ENCODE measurements at places on chromosomes 13 and 19.

- DNase-seq: no peak
These were observed 77.1 kb downstream of the FNDC3A start for GRCh38 chr13:49052813-49053212.

DNA sequence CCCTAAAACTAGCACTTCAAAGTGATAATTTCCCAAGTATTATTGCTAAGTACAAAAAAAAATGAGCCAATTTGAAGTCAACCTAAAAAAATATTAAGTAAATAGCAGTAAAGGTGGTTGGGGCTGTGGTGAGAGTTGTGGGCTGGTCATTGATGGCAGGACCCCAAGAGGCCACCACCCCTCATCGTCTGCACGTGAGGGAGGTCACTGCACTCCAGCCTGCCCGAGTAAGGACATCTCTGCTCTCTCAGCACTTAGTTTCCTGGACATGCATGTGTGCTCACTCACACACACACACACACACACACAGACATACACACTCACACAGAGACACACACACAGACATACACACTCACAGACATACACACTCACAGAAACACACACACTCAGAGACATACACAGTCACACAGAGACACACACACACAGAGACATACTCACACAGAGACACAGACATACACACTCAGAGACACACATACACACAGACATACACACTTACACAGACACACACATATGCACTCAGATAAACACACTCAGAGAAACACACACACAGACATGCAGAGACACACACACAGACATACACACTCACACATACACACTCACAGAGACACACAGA, 127.2 kb upstream of the SOX1 start:
- no peak for DNase-seq

DNA sequence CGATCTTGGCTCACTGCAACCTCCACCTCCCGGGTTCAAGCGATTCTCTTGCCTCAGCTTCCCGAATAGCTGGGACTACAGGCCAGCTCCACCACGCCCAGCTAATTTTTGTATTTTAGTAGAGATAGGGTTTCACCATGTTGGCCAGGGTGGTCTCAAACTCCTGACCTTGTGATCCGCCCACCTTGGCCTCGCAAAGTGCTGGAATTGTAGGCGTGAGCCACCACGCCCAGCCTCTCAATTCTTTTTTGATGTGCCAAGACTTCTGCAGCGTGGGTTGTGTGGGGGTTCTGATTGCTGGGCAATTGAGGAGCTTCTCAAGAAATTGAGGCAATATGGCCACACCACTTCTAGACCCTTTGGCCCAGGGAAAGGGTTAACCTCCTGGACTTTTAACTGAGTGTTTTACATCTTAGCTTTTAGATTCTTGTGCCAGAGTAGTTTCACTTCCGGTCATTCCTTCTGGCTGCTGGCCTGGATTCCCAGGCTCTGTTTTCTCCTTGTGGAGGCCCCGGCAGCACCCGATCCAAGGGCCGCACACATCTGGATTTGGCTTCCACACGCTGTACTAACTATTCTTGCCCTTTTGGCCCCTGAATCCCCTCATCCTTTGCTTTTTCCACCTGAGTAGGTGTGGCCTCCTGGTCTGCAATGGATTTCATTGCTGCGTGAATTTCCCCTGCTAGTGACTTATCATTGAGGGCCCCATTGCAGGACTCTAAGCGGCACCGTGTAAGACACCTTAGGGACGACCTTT, 14.7 kb downstream of the SMARCA4 start:
- DNase-seq: no peak

DNA sequence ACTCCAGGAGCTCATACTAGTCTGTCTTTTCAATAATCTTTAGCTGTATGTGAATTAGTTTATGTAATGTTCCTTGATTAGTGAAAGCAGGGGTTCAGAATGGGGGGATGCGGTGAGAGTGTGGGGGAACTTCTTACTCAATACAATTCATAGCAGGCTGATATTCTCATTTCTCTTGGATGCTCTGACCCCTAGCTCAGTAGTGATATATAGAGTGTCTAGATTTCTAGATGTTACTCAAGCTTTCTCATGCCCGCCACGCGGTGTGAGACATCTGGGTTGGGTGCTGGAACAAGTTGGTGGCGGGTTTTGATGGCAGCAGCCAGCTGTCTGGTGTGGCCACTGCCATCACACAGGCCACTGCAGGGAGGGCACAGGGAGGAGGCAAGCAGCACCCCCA, 39.3 kb upstream of the FLT1 start:
- no peak for DNase-seq

DNA sequence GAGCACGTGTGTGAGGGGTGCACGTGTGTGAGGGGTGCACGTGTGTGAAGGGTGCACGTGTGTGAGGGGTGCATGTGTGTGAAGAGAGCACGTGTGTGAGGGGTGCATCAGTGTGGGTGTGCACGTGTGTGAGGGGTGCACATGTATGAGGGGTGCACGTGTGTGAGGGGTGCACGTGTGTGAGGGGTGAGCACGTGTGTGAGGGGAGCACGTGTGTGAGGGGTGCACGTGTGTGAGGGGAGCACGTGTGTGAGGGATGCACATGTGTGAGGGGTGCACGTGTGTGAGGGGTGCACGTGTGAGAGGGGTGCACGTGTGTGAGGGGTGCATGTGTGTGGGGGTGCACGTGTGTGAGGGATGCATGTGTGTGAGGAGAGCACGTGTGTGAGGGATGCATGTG, 15.7 kb downstream of the RASA3 start:
- DNase-seq: no peak

DNA sequence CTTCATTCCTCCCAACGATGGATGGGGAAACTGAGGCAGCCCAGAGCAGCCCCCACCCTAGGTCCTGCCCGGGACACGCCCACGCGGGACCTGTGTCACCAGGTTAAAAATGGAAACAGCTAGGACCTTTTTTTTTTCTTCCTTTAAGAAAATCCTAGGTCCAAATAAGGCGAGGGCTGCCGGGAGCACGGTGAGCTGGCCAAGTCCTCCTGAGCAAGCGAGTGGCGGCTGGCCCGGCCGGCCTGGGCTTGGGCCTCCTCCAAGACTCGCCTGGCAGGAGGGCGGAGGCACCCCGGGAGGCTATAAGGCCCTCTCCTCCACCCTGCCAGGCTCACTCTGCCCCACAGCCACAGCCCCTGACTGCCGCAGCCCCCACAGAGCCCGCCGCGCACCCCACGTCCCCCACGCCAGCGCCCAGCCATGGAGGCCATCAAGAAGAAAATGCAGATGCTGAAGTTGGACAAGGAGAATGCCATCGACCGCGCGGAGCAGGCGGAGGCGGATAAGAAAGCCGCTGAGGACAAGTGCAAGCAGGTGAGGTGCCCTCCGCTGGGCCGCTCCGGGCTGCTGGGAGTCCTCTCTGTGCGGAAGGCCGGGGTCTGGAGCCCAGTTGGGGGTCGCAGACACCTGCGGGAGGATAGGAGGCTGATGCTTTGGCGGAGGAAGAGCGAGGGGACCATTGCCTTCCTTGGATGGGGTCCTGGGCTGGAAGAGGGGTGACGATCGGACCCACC, 8.9 kb upstream of the TPM4 start:
- peak; percentile 78 for DNase-seq

DNA sequence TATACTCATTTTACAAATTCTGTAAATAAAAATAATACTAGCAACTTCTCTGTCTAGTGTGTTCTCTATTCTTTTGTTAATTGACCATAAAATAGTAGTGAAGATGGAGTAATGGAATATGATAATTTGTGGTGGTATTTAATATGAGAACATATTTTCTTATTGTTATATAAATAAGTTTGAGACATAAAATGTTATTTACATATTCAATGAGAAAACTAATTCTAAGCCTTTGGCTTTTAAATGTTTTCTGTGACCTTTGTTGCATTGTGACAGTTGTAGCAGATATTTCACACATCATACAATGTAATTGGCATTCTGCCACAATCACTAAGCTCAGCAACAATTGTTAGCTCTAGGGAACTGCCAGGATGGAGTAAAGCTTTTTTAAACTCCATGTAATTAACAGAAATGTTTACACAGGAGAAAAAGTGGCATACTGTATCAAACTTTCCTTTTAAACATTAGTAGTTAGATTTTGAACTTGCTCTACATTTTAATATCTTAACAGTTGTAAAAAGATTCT, 562.1 kb upstream of the PCDH9 start:
- no peak for DNase-seq

GRCh38 chr13:32314271-32315237, 609 bp downstream of the ZAR1L start:
- DNase-seq: peak; percentile 41

- peak; percentile 36 for DNase-seq
These were observed 4.9 kb downstream of the PCDH20 start for GRCh38 chr13:61410669-61411297.

GRCh38 chr13:24308488-24309020, 826 bp upstream of the C1QTNF9 start:
- no peak for DNase-seq

GRCh38 chr13:102960959-102961358, 105.3 kb downstream of the SLC10A2 start:
- DNase-seq: no peak

- DNase-seq: no peak
These were observed 2.6 kb downstream of the AKAP11 start for GRCh38 chr13:42274386-42275097.

- DNase-seq: peak; percentile 45
These were observed 1146.3 kb upstream of the MIR17HG start for GRCh38 chr13:90201202-90201601.

DNA sequence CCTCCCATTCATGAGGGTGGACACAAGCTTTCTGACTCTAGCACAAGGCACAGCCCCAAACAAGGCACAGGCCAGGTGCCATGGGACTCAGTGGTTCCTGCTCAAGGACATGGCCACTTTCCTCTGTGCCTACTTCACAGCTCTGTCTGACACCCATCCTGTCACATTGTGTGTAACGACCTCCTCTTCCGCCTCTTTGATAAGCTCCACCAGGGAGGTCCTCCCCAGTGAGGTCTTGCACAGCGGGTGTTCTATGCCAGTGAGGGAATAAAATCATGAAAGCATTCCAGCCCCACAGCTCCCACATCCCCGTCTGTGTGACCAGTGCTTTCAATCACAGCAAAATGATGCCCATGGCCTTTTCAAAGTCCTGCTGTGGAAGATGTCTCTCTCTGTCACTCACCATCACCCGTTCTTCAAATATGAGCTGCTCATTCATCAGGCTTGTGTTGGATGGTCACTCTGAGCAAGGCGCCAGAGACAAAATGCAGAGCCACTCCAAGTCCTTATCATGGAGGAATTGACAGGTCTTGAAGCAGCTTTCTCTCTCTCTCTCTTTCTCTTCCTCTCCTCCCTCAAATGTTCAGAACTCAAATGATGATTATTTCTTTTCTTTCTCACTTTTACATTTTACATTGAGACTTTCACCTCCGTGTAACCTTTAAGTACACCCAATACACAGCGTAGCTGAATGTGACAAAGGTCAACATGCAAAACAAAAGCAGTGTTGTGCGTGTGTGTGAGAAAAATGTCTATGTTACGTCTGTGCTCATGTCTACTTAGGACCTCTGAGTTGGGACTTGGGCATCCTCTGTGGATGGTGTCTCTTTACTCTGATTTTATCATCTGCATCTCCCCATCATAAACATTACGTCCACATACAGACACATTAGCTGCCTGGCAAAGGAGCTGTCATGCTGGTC, 8.0 kb upstream of the SPATA13 start:
- DNase-seq: no peak

- no peak for DNase-seq
These were observed 6.8 kb downstream of the ITPKC start for GRCh38 chr19:40723661-40724254.

GRCh38 chr19:45305421-45305820, 17.3 kb downstream of the CKM start:
- peak; percentile 18 for DNase-seq

GRCh38 chr19:9058905-9059667, 27.8 kb upstream of the OR1M1 start:
- DNase-seq: no peak

DNA sequence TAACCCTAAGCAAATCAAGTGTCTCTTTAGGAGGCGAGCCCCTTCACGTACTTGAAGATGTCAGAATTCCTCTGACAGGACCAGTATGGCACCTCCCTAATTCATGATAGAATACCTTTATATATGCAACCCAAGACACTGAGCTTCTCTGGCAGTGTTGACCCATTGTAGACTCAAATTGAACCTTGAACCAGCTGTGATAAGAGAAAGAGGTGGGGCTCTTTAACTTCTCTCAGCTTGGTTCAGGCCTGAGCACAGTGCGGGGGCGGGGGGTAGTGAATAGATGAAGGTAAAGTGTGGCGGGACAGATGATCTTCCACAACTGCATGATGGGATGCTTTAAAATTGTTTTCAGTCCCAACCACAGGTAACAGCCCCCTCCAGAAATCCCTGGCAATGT, 12.1 kb downstream of the MBNL2 start:
- DNase-seq: no peak

DNA sequence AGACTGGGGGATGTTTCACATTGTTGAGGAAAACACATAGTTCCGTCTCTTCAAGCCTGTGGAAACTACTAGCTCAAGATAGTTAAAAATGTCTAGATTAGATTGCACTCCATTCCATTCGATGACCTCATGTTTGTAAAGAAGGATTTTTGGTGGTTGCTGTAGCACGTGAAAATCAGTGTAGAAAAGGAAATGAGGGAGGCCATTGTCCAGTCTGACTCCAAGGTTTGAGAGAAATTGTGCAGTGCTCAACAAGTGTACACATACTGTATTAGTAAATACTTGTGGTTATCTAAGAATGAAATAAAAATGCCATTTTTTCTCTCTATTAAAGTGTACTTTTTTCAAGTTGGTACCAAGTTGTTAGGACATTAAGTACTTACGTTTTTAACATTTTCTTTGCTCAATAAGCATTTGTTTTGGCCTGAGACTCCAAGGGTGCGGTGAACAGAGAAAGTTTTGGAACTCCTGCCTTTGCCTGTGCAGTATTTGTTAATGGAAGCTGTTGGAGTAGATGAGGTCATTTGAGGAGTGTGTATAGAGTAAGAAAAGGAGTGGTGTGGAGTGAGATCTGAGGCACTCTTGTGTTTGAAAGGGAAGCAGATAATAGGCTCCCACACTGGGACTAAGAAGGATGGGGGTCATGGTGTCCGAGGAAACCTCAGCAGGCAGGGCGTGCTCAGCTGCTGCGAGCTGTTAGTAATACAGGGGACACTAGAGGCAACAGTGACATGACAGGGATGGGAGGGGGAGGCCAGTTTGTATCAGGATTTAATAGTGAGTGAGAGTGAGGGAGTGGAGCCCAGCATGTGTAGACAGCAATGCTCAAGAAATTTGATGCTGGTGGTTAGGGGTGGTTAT, 4.4 kb downstream of the WASF3 start:
- peak; percentile 13 for DNase-seq

- DNase-seq: no peak
These were observed 203.0 kb downstream of the DIAPH3 start for GRCh38 chr13:59960683-59961082.

Measured in bronchial epithelial cell (primary cell).